Mesothelial cell of epicardium (in vitro differentiated cells): ENCODE measurements at places on chromosomes 11 and 22. TPM values are rescaled to one million over a fixed set of nuclear protein-coding genes. Genes with fewer than 3 reads are reported as not detected.

The RAB3IL1 gene
- 10.6 to 12.0 TPM (median 11.9 TPM) in 3 replicates for total RNA-seq

GRCh38 chr11:78207532-78208256 lies 19.0 kb downstream of the USP35 start:
- no peaks in the 10 kb centered on the region for H3K27me3 ChIP-seq
- DNase-seq = no peak
- H3K4me1 ChIP-seq = no peaks in the 10 kb centered on the region
- H3K36me3 ChIP-seq = peaks cover 32% of the 10 kb centered on the region

GRCh38 chr11:133819114-133819513 lies 26.2 kb downstream of the SPATA19 start:
- DNase-seq = no peak
- H3K36me3 ChIP-seq = no peaks in the 10 kb centered on the region
- no peaks in the 10 kb centered on the region for H3K4me1 ChIP-seq

DNA sequence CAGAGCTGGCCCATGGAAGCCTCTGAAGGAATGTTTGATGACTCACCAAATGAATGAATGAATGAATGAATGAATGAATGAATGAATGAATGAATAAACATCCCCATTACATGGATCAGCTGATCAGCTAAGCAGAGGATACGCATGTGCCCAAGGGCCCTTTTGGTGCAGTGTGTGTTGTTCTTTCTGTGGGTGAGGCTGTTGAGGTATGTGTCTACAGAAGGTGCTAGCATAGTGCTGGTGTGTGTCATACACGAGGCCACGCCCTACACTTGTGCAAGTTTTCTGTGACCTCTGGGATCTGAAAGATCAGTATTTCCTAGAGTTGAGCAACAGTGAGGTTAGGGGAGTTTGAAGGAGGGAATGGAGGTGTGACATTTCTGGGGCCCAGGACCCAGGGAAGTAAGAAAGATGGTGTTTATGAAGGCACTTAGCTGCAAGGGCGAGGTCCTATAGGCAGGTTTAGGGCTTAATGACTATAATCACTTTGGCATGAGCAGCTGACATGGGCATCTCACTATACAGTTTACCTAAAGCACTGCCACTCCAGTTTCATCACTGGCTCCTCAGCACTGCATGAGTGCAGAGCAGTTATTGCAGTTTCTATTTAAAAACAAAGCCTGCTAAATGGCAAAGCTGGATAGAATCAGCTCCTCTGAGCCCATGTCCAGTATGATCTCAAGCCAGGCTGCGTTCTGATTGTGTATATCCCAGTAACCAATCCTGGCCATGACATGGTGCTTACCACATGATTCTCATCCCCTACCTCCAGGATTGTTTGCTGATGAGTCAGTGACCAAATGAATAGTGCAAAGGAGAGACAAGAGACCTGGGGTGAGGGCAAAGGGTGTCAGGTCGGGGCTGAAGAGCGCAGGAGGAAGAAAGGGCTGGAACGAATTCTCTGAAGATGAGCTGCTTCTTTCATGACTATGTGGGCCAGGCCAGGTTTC lies 36.4 kb upstream of the E2F8 start:
- DNase-seq = no peak
- H3K4me1 ChIP-seq = peaks cover 15% of the 10 kb centered on the region
- no peak overlapping the region for H3K27ac ChIP-seq
- no peak overlapping the region for H3K4me3 ChIP-seq
- peaks cover 14% of the 10 kb centered on the region for H3K27me3 ChIP-seq
- no peaks in the 10 kb centered on the region for H3K36me3 ChIP-seq

The NFAM1 gene
- 0.27 to 0.34 TPM (median 0.32 TPM) in 3 replicates for total RNA-seq

The ABCC8 gene
- total RNA-seq = not detected in 3 replicates

GRCh38 chr11:119878990-119879389 lies 150.0 kb upstream of the NECTIN1 start:
- DNase-seq = no peak
- H3K36me3 ChIP-seq = no peaks in the 10 kb centered on the region
- H3K4me1 ChIP-seq = peaks cover 13% of the 10 kb centered on the region
- H3K27ac ChIP-seq = no peak overlapping the region
- H3K27me3 ChIP-seq = peaks cover 8% of the 10 kb centered on the region

The TMPRSS4 gene
- total RNA-seq = 0.66 to 0.99 TPM (median 0.94 TPM) in 3 replicates

- no peak overlapping the region for H3K27ac ChIP-seq
- H3K36me3 ChIP-seq = no peaks in the 10 kb centered on the region
- no peaks in the 10 kb centered on the region for H3K27me3 ChIP-seq
- DNase-seq = no peak
- no peak overlapping the region for H3K4me3 ChIP-seq
Measured at GRCh38 chr11:28679795-28680468, 571.7 kb downstream of the METTL15 start.

The HBE1 gene
- 0.29 to 0.41 TPM (median 0.34 TPM) in 3 replicates for total RNA-seq

DNA sequence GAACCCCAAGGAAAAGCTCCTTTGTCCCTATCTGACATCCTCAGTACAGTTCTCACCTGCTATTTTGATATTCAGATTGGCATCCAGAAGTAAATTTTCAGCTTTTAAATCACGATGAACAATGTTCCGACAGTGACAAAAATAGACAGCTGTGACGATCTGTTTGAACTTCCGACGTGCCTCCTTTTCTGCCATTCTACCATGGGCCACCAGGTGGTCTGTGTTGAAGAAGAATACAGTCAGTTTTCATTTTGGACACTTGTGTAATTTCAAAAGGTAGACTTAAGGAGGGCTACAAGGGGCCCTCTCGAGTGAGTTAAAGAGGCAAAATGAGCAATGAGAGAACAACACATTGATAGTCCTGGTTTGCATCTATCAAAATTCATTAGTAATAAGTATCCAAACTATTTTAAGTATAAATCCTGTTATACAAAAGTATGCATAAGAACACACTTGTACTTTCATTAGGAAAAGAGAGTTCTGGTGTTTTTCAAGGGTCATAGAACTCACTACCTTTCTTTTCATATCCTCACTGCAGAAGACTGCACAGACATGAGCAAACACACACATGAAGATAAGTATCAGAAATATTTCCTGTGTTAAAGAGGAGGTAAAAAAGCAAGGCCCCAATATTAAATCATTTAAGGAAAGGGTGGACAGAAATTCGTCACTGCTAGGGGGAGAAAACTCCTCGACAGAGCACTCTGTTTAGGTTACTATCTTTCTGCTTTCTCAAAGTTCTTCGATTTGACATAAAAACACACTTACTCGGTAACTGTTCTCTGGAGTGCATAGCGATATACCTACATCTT lies 89.9 kb upstream of the APOA1 start:
- H3K4me3 ChIP-seq = no peak overlapping the region
- H3K27ac ChIP-seq = peak overlapping the region; percentile 10
- peaks cover 48% of the 10 kb centered on the region for H3K4me1 ChIP-seq
- DNase-seq = no peak
- H3K36me3 ChIP-seq = peaks cover 18% of the 10 kb centered on the region

DNA sequence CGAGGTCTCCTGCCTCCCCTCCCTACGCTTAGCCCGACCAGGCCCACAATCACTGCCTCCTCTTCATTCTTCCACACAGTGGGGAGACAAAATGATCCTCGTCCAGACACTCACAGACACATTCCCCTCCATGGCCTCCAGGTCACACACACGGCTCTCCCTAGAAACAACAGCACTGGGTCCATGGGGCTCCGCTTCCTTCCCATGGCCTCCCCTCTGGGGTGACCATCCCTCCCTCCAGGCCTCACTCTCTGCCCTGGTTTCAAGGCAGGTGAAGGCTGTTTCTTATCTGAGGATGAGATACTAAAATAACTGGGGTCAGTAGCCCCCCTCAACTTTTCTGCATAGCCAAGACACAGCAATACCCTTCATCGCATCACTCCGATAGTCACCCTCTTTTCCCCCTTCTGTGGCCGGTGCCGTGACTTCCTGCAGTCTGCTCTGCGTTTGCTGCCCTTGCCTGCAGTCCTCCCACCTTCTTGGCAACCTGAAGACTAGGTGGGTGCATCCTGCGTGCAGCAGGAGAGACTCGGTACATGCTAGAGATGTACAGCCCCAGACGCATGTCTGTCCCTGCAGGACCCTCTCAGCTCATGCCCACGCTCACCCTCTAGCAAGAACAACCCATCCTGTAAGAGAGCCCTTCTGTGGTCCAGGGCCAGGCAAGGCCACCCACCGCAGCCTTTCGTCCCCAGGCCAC lies 55.8 kb downstream of the CD6 start:
- H3K36me3 ChIP-seq = no peaks in the 10 kb centered on the region
- no peak for DNase-seq
- H3K27ac ChIP-seq = no peak overlapping the region
- H3K4me3 ChIP-seq = no peak overlapping the region
- H3K27me3 ChIP-seq = peaks cover 41% of the 10 kb centered on the region

DNA sequence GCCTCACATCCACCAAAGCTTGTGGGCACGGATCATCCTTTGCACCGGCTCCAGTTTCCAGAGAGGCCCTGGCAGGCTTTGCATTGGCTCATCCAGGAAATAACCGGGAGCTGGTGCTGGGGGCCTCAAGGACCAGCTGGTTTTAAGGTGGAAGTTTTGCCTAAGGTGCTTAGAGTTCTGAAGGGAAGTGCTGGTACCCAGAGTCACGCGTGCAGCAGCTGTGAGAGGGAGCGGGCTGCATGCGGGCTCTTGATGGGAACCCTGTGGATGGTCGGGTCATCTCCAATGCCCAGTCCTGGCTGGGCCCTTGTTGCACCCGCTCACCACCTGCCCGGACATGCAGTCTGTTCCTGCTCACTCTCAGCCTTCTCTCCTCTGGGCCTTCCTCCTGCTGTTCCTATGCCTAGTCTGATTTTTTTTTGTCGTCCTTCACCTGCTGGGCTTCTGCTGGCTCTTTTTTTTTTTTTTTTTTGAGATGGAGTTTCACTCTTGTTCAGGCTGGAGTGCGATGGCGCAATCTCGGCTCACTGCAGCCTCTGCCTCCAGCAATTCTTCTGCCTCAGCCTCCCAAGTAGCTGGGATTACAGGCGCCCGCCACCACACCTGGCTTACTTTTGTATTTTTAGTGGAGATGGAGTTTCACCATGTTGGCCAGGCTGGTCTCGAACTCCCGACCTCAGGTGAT lies 24.0 kb upstream of the PRR5 start:
- H3K4me3 ChIP-seq = no peak overlapping the region
- no peak for DNase-seq
- peaks cover 34% of the 10 kb centered on the region for H3K4me1 ChIP-seq
- H3K27ac ChIP-seq = no peak overlapping the region

- H3K27ac ChIP-seq = no peak overlapping the region
- no peak overlapping the region for H3K4me3 ChIP-seq
- no peaks in the 10 kb centered on the region for H3K27me3 ChIP-seq
- H3K4me1 ChIP-seq = peaks cover 26% of the 10 kb centered on the region
- no peak for DNase-seq
Measured at GRCh38 chr22:40200795-40201530, 23.2 kb downstream of the TNRC6B start.

GRCh38 chr11:63536669-63537292 lies at the start of gene PLAAT4:
TSS of gene PLAAT4 (plus strand) at chr11:63536808. CDS start at chr11:63536869, 61 bp downstream.
- H3K4me1 ChIP-seq = peaks cover 31% of the 10 kb centered on the region
- no peaks in the 10 kb centered on the region for H3K27me3 ChIP-seq
- no peak within 1 kb of the TSS for H3K4me3 ChIP-seq
- DNase-seq = no peak
